ENCODE measurements at places on chromosomes 2 and 18.

- DNase-seq = no peak
Measured at GRCh38 chr2:51511002-51511401, 479.1 kb upstream of the NRXN1 start.

GRCh38 chr2:51039581-51039980, 7.6 kb upstream of the NRXN1 start:
- DNase-seq = no peak

GRCh38 chr2:69716555-69717120, 25.3 kb upstream of the ANXA4 start:
- DNase-seq = no peak

DNA sequence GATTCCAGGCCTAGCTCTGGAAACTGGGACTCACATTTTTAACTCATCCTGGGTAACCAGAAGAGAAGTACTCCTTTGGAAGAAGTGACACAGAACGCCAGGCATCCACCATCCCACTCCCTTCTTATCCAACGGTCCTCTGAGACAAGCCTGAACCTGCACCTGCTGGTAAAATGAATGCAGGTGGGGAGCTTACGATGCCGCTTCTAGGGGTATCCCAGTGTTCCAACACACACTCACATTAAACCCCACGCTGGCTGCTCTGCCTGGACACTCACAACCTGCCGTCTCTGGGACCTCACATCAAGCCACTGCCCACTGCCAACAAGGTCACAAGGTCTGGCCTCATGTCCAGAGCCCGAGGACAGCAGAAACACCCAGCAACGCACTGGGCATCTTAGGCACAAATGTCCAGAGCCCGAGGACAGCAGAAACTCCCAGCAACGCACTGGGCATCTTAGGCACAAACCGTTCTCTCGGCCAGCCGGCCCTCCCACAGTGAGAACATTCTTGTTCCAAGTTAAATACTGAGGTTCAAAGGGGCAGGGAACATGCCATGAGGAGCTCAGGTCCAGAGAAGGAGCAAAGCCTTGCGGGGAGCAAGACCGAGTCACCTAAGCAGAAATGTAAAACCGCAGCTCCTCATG, 9.9 kb downstream of the SLC66A2 start:
- no peak for DNase-seq

DNA sequence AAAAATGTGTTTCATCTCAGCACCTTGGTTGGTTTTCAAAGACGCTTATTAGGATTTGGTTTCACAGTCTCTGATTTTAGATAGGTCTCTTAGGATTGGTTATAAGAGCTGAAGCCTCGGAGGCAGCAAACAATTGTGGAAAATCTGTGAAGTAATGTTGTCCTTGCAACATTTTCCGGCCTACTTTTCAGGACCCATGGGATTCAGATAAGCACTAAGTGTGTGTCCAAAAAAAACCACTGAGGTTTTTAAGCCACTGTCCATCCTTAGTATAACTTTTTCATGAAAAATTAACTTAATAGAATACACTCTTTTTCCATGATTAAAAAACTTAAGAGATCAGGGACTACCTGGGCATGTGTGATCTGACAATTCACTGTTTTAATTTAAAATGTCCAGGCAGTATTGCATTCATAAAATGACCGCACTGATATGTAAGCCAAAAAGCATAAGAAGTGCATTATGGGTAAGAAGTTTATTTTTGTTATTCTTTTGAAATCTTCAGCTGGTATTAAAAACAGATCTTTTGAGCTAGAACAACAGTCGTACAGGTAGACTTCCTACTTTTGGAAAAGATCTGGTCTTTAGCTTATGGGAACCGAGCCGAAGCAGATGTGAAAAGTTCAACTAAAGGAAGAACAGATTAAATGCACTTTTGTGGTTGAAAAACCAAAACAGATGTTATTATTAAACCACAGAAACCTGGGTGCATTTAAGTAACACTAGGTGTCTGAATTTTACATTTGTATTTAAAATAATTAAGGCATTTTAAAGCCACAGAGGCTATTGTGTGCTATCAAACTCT, 479.4 kb upstream of the ZEB2 start:
- no peak for DNase-seq

- no peak for DNase-seq
Measured at GRCh38 chr2:28901841-28902240, 7.4 kb downstream of the WDR43 start.

- no peak for DNase-seq
Measured at GRCh38 chr2:54042897-54043620, 72.3 kb upstream of the PSME4 start.

GRCh38 chr2:112724591-112725525, 4.0 kb downstream of the NT5DC4 start:
- no peak for DNase-seq

DNA sequence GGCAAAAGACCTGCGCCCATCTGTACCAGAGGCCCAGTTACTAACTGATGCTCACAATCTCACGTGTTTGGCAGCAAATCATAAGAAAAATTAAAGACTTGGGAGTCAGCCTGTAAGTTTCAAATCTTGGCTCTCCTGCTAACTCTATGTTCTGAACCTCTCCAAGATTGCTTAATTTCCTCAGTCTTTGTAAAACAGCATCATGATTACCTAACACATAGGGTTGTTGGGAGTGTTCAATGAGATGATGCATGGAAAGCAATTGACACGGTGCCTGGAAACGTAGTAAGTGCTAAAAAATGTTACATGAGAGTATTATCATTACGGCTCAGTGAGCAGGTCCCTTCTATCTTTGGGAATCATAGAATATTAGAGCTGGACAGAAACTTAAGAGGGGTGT, 497.6 kb upstream of the TCF4 start:
- DNase-seq = no peak

GRCh38 chr2:216687646-216688045, 7.7 kb downstream of the IGFBP5 start:
- no peak for DNase-seq

DNA sequence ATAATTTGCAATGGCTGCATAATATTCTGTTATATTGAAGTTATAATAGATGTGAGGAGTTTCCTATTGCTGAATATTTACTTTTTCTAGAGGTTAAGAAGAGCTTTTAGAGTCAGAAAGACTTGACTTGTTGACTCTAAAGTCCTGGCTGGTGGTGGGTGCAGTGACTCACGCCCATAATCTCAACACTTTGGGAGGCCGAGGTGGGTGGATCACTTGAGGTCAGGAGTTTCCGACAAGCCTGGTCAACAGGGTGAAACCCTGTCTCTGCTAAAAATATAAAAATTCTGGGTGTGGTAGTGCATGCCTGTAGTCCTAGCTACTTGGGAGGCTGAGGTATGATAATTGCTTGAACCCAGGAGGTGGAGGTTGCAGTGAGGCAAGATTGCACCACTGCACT, 33.9 kb upstream of the ATIC start:
- no peak for DNase-seq

DNA sequence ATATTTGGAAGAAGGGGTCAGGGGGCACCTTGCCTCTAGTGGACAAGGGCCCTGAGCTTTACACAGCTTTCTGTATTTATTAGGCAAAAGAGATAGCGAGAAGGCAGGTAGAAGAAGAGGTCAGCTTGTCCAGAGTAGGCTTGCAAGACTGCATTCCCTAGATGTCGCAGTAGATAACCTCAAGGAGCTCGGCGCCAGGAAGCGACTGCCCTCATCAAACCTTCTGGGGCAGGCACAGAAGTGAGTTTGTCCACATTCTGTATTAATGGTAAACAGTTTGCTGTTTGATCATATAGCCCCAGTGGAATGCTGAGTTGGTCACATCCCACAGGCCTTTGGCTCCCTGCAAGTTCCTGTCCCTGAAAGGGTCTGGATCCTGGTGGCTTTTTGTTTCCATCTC, 7.0 kb downstream of the CHCHD5 start:
- no peak for DNase-seq

- DNase-seq = no peak
Measured at GRCh38 chr2:172397148-172397834, 30.1 kb upstream of the ITGA6 start.

Measured in stimulated activated CD8-positive, alpha-beta memory T cell treated with anti-CD3 and anti-CD28 coated beads, Interleukin-7, amount 100 ng/mL, for 1 hour (primary cell).